ENCODE measurements at places on chromosomes 7 and 10.

DNA sequence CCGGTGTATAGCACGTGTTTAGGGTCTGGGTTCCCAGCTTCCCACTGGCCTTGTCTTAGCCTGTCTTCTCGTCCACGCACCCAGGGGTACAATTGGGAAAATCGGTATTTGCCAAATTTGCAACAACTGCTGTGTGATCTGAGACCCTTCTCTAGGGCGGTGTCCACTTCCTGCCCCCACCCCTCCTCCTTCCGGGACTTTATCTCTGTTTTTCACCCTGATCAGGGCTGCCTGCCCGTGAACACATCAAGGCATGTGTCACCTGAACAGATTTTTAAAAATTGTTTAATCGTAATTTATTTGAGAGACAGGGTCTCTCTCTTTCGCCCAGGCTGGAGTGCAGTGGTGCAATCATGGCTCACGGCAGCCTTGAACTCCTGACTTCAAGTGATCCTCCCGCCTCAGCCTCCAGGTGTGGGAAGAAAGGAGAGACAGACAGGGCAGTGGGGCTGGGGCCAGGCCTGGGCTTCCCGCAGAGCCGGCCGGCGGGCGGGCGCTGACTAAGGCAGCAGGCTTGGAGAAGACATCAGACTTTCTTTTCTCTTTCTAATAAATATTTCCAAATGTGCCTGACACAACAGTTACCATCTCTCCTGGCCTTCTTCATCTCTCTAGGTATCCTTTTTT, 27.5 kb downstream of the ELFN1 start:
- DNase-seq, result no peak

DNA sequence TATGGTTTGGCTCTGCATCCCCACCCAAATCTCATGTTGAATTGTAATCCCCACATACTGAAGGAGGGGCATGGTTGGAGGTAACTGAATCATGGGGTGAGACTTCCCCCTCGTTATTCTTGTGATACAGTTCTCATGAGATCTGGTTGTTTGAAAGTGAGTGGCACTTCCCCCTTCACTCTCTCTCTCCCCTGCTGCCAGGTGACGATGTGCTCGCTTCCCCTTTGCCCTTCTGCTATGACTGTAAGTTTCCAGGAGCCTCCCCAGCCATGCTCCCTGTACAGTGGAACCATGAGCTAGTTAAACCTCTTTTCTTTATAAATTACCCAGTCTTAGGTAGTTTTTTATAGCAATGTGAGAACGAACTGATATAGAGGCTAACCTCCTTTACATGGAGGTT, 16.6 kb downstream of the PLPP4 start:
- no peak for DNase-seq

GRCh38 chr10:51364674-51365073, 290.4 kb downstream of the PRKG1 start:
- no peak for DNase-seq

GRCh38 chr7:101241443-101242349, 3.2 kb downstream of the FIS1 start:
- no peak for DNase-seq

DNA sequence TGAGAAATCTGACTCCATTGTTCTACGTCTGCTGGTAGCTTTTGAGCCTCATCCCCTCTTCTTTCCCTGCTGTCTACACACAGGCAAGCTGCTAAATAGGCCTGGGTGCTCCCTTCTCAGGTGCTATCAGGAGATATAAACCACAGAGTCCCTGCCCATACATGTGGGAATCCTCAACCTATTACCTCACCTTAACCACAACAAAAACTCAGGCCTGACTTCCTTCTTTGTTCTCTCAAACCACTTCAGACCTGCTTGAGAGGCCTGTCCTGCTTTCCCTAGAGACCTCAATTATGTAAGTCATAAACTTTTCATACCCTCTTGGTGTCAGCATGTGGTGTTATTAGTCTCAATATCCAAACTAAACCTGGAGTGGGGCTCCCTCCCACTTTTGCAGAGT, 75.0 kb upstream of the MAGI2 start:
- no peak for DNase-seq

GRCh38 chr7:38831259-38831996, 77.6 kb downstream of the VPS41 start:
- DNase-seq, result no peak

- DNase-seq, result no peak
Observed at GRCh38 chr10:86968271-86968993, at the start of gene ADIRF. Gene ADIRF (plus strand): TSS chr10:86968482. CDS start chr10:86968545, 63 bp downstream.

DNA sequence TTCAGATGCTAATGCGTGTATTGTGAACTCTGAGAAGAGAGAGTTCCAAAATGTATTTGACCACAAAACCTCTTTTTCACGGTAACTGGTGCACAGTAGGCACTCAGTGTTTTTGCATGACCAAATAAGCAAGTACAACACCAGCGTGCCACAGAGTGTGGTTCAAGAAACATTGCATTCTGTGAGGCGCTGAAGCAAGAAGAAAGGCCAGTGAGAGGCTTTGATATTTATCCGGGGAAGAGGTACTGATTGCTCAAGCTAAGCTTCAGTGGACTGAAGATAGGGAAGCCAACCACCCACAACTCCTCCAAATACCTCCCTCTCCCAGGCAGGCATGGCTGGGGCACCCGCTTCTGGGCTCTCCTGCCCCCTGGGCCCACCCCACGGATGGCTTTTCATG, 611.2 kb downstream of the SDK1 start:
- DNase-seq, result no peak

GRCh38 chr10:101487399-101487798, 100.7 kb downstream of the POLL start:
- DNase-seq, result no peak
